Stimulated activated CD4-positive, alpha-beta T cell treated with anti-CD3 and anti-CD28 coated beads, Interleukin-15, amount 100 ng/mL, for 48 hours (primary cell): ENCODE measurements at places on chromosomes 12 and 14.

GRCh38 chr14:35085441-35085840, 36.3 kb downstream of the PPP2R3C start:
- no peak for DNase-seq

- DNase-seq: no peak
Measured at GRCh38 chr12:23843958-23844357, 105.5 kb downstream of the SOX5 start.

DNA sequence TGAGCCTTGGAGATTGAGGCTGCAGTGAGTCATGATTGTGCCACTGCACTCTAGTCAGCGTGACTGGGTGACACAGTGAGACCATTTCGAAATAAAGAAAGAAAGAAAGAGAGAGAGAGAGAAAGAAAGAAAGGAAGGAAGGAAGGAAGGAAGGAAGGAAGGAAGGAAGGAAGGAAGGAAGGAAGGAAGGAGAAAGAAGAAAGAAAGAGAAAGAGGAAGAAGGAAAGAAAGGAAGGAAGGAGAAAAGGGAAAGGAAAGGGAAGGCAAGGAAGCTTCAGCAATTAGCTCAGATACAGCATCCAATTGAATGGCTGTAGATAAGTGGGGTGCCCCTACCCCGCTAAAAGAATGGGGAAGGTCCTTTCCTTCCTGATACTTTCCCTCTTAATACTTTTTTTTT, 9.5 kb upstream of the NAA30 start:
- DNase-seq: no peak

- no peak for DNase-seq
Measured at GRCh38 chr12:111976291-111976690, 36.7 kb downstream of the TMEM116 start.

DNA sequence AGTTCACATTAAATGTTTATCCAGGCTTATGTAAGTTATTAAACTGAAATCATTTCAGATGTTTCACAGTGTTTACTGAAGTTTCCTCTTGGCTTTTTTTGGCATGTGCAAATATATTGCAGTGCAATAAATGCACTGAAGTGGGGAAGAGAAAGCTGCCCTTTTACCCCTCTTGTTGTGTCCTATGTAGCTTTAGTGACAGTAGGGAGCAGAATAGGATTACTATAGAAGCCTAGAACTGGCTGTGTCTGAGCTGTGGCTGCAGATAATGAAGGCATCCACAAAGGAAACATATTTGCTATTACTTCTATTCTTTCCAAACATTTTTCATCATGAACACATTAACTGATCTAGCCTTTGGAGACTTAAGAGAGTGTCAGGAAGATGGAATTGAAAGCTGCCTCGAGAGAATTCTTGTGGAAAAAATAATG, 24.1 kb upstream of the CNTN1 start:
- no peak for DNase-seq

GRCh38 chr14:105682956-105683570, 156.7 kb downstream of the TMEM121 start:
- DNase-seq: no peak

GRCh38 chr12:51980051-51980808, 26.5 kb upstream of the TAMALIN start:
- DNase-seq: peak; percentile 52

DNA sequence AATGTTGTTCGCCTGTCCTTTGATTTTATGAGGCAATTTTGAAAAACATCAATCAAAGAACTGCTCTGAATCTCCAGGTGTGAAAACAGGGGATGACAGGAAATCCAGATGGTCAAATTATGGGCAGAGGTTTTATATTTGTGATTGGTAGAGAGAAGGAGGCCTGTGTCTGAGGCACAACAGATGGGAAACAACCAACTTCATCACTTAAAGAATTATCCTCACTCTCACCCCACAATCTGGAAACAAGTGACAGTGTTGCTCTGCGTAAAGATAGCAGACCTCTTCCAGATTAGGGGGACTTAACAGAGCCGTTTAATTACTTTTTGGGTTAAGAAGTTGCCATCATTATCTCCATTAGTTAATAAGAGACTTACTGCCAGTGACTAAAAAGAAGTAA, 64.1 kb upstream of the EGLN3 start:
- DNase-seq: no peak

DNA sequence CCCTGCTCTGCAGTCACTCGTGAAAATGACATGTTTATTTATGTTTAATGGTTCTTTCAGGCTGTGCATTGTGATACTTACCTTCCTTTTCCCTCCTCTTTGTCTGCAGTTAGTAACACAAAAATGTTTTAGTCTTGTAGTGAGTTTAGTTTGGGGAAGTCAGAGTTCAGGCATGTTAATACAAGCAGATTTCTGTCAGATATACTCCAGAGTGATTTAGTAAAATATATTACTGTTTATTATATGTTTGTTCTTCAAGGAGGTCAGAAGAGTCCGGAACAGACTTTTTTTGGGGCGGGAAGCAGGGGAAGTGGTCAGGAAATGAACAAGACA, 28.7 kb downstream of the MSRB3 start:
- DNase-seq: no peak

- DNase-seq: no peak
Measured at GRCh38 chr12:89977405-89978085, 268.9 kb upstream of the ATP2B1 start.

- DNase-seq: no peak
Measured at GRCh38 chr14:65491274-65491673, 78.7 kb downstream of the FUT8 start.

DNA sequence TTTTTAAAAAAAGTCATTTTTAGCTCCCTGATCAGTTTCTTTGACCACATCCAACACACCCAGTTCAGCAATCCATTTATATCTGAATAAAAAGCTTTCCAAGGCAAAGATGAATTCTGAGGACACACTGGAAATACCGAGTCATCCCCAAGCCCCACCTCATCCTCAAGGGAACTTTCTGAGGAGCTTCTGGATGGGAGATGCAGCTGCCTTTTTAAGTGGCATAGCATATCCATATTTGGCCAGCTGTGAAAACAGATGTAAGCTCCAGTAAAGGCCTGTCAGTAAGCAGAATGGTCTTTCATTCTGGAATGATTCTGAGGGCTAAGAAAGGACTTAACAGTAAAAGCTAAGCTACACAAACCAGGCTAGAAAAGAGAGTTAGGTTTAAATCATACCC, 18.4 kb downstream of the ZFYVE1 start:
- no peak for DNase-seq

GRCh38 chr12:123035841-123036240, 55.4 kb downstream of the ARL6IP4 start:
- DNase-seq: no peak

DNA sequence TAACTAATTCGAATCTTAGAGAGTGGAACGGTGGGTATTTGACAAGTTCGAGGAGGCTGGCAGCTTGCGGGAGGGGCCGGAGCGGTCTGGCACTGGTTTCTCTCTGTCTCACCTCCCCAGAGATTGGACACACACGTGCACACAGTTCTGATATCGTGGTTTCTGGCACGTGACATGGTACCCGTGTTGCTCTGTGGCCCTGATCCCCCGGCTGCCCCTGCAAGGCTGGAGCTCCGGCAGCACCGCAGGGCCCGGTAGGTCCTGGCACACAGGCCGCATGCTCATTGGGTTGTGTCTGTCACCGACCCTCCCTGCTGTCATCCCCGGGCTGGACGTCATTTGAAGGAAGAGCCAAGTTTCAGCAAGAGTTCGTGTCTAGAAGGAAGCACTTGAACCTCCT, 82.7 kb downstream of the PPP2R5C start:
- DNase-seq: no peak

DNA sequence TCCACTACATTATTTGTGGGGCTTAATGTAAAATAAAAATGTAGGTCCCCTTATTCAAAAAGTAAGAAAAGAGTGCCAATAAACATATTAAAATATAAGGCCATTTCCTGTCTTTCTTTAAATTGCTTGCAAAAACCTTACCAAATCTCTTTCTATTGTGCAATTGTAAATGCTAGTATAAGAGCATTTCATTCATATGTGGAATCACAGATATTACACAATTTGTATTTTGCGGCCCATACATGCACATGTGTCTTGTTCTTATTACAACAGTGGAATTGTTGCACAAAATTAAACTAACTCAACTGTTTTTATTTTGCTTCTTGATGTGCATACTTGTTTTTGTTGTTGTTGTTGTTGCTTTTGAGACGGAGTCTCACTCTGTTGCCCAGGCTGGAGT, 20.1 kb upstream of the CRADD start:
- DNase-seq: no peak

DNA sequence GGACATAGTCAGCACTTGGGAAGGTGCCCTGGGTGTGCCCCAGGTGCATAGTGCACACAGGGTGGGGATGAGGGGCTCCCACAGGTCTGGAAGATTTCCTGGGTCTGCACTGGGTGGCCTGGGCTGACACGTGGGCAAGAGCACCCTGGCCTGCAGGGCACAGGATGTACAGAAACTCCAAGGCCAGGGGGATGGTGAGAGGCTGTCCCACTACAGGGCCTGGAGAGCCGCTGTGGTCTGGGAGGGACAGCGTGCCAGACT, 35.8 kb upstream of the PPP1R13B start:
- no peak for DNase-seq

GRCh38 chr12:1605129-1606020, 11.0 kb upstream of the FBXL14 start:
- DNase-seq: no peak

DNA sequence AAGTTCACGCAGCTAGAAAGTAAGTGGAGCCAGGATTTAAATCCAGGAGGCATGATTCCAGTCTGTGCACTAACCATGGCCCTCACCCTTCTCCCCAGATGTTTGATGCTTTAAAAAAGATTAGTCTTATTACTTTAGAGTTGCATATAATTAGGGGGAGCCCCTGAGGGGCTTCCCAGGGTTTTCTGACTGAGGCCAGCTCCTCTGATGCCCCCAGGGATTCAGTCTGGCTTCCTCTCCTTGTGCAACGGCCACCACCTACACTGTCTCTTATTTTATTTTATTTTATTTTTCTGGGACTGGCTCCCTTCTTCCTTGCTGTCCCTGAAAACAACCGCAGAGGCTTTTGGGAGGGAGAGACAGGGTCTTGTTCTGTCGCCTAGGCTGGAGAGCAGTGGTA, 22.6 kb downstream of the CLSTN3 start:
- no peak for DNase-seq

GRCh38 chr12:119710965-119711551, 43.1 kb downstream of the PRKAB1 start:
- no peak for DNase-seq

DNA sequence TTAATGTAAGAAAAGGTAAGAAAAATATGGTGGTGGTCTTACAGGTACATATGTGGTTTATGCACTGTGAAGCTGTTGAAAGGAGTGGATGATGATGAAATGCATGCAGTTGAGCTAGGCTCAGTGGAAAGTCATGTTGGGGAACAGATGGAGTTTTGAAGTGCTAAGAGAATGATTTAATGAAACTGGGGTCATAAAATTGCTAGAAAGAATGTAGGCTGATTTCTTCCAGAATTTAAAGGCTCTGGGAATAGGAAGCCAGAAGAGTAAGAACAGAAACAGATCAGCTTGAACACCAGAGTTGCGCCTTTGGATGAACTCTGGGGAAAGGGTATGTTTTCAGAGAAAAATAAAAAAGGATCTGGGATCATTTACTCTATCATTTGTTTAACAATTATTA, 146.5 kb downstream of the MON2 start:
- DNase-seq: no peak

DNA sequence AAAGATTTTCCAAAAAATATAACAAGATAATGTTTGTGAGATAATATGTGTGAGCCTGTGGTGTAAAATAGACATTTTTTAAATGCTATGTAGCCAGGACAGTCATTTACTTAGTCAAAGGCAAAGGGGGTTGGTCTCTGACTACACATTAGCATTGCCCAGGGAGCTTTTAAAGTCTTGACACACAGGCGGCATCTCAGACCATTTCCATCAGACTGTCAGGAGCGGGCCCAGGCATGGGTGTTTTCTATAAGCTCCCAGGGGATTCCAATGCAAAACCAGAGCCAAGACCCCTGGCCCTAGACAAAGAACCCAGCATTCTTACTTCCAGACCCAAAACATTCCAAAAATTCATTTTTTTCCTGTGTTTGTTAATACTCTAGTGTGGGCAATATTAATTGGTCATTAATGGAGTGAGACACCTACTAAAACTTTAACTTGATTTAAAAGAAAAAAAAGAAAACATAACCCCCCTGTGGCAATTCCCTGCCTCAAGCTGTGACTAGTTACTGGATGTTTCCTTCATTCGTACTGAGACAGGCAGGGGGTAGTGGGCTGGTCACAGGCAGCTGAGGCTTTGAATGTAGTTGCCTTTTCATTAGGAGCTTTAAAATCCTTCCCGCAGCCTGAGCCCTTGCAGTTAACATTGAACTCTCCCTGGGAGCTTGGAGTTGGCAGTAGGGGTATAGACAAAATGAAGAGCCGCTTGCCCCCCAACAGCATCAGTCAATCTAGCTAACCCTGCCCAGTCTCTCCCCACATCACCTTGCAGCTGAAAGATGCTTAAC, 103.7 kb downstream of the CMKLR1 start:
- DNase-seq: no peak

- DNase-seq: no peak
Measured at GRCh38 chr12:835754-836518, 83.6 kb downstream of the WNK1 start.

DNA sequence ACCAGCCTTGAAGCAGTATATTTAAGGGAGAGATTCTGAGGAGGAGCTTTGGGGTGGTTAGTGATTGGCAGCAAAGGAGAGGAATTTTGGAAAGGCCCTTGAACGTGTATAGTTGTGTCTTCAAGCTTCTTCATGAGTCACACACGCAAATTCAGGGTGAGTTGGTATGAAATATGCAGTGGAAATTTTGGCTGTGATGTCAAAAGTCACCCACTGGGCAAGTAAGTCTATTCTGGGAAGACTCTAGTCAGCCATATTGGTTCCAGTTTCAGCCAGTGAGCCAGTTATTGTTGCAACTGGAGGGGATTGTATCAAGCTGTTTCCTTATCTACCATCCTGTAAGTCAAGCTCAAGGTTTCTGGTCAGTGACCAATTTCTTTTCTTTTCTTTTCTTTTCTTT, 32.0 kb upstream of the VASH1 start:
- no peak for DNase-seq

GRCh38 chr12:106769546-106769945, 4.9 kb upstream of the RIC8B start:
- DNase-seq: no peak

- no peak for DNase-seq
Measured at GRCh38 chr14:73239393-73240241, 2.3 kb downstream of the PAPLN start.

DNA sequence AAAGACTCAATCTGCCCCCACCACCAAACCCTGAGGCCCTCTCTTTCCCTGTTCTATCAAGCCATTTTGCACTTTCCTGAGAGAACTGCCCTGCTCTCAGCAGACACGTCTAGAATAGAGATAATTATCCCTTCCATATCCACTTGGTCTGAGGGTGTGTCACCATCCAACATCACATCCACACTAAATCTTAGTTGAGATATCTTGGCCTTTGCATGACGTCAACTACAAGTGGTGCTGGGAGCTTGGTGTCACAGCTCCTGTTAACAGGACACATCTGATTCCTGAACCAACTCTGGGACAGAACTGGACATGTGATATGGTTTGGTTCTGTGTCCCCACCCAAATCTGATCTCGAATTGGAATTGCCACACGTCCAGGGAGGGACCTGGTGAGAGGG, 1109.2 kb downstream of the TMEM121 start:
- DNase-seq: no peak
